EH (cell line): ENCODE measurements at places on chromosomes 1 and 21.

GRCh38 chr1:109208836-109209463 is 4.8 kb upstream of the SARS1 start:
- no peak for DNase-seq

GRCh38 chr1:184691719-184692324 is 62.8 kb downstream of the EDEM3 start:
- DNase-seq = peak; percentile 72

DNA sequence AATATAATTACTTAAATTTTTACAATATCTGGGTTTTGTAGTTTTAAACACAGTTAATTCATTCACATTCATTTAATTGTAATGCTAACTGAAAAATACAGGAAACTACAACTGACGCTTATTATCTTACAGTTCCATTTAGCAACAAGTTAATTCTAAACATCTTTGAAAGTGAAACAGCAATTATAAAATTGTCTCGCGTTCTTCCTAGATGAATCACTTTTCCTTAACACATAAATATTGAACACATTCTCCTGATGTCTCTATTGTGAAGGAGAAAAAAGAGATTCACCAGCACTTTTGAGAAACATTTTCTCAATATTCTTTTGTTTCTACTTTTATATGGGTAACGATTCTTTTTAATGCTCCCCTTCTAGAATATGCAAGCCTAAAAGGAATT is 6.4 kb downstream of the PTGFR start:
- peak; percentile 45 for DNase-seq

DNA sequence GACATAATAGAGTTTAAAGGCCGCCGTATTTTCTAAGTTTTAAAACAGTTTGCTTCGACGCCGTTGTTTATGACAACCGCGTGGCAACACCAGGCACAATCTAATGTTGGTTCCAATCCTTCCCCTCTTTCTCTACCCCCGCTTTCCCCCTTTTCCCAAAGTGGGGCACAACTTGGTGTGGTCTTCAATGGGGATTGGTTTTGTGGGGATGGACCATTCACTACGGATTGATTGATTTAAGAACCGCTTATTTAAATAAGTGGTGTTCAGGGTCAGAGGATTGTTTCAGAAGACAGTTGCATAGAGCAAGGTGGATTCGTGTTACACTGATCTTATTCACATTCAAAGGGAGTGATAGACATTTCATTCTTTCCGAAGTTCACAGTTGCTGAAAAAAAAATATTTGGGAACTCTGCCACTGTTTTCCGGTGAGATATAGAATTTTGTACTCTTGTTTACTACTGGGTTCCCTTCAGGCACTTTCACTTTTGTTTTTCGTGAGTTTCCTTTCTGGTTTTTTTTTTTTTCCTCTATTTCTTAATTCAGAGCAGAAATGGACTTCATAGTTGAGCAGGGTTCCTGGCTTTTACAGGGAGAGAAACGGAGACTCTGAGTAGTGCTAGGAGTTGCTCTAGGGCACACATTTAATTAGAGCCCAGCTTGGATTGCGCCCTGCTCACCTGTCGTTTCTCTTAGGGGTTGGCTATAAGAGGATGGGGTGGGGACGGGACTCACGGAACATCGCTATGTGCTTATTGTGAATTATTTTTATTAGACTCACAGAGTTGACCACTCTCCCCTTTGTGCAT is 79.6 kb upstream of the AK4 start:
- peak; percentile 20 for DNase-seq

DNA sequence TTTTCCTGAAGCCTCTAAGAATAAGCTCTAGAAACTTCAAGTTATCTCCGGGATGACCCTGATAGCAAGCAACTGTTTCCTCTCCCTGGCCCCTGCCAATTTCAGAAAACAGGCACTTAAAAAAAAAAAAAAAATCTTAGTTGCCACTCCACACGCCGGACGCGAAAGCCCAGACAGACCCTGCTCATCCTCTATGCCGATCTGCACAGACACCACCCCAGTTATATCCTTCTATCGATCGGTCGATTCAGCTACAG is 1.7 kb downstream of the ANP32E start:
- DNase-seq = no peak

DNA sequence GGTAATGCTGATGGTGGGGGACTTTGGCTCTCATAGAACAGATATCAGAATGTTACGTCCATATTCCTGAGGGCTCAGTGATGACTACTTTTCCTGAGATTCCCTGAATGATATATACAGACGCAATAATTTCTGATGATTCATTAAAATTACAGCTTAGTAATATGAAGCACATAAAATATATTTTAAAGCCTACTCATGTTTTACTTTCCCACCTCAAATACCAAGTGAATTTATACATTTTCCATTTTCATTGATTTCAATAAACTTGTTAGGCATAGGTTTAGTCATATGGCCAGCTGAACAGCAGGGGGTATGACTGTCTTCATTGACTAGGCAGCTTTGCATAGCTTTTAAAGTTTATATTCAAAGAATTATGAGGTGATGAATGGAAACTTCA is 26.2 kb upstream of the PDC start:
- peak; percentile 43 for DNase-seq

DNA sequence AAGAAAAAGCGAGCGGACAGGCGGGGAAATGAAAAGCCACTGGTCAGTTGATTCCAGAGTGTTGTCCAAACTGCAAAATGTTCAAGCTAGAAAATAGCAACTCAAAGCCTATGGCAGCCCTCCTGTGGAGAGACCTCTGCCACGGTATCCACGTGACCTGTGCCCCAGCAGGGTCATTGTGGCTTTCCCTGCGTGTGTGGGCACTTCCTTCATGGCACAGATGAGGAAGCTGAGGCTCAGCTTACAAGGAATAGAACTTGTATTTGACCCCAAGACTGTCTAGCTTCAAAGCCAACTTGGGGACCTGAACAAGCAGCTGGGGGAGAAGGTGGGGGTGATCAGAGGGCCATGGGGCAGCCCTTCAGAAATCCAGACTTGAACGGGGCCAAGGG is 15.6 kb upstream of the PLEKHG5 start:
- no peak for DNase-seq

DNA sequence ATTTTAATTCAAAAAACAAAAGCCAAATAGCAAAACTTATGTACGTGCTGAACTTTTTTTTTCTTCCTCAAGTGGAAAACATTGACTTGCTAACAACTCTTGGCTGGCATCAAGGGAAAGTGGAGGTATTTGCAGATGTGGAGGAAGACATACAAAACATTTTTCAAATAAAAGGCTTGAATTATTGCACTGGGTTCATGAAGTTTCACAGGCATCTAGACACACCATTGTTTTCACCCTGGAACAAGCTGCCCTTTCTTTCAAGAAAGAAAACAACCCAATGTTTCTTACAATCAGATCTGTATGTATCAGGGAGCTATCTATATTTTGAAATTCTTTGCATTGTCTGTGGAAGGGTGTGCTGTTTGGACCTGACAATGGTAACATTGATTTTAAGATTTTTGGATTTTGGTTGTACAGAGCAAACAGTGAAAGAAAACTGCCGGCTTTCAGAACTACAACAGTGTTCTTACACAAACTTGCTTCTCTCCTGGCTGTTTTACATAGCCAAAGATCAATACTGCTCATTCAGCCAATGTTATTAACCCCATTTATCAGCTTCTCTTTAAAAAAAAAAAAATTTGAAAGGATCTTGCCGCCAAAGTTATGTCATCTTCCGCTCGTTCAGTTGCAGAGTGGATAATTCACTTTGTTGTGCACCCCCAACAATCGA is 187.7 kb upstream of the FOXD3 start:
- no peak for DNase-seq

GRCh38 chr1:18192974-18193373 is 85.4 kb downstream of the IGSF21 start:
- no peak for DNase-seq

DNA sequence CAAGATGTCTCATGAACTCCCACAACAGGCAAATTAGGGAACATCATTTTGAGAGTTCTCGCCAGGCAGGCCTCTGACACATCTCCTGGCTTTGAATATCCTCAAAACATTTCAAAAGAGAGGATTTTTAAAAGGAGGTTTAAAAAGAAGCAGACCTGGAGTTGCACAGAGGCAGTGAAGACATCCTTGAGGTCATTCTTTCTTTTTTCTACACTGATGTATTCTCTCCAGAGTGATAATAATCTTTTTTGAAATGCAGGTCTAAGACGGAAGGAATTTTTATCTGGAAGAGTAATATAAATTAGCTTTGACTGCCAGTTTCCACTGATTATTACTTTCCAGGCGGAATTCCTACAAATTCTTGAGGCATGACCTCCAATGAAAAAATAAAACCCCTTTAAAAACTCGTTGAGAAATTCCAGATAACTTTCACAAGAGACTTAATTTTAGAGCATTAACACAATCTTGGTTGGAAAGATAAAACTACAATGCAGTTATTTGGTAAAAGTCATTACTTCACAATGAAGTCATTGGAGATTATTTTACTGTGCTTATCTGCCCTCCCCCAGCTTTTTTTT is 125.0 kb downstream of the LYPLAL1 start:
- peak; percentile 94 for DNase-seq

DNA sequence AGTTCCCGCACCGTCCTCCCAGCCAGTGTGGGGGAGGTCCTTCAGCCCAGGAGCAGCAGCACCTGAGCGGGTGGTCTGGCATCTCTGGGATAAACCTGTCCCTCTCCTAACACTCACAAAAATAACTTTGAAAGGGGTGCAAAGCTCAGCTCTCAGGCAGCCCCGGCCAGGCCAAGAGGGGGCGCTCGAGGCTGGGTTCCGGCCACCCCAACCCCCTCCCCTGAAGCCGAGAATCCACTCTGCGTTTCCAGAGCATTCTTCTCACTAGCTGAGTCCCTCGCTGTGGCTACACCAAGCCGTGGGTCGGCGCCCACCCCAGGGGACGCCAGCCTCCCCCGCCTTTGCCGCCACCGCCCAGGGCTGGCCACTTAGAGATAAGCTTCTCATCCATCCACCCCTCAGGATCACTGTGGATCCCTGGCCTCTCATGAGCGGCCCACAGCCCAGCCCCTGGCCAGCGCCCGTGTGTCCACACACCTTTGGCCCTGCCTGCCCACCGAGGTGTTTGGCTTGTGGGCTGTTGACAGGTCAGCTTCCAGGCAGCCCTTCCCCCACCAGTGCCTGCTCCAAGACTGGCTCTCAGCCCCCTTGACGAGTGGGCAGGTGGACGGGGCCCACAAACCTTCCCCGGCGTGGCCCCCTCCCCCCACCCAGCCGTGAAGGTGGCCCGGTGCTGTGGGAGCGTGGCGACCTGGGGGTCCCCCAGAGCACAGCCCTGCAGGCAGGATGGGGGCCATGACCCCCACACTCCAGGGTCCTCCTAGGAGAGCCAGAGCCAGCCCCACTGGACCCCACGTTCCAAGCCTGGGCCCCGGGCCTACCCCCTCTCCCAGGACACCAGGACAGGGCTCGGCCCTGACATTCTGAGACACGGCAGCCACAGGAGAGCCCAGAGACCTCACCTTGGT is 1.9 kb downstream of the FTCD start:
- DNase-seq = peak; percentile 50

GRCh38 chr1:8835941-8836643 is 18.7 kb upstream of the RERE start:
- peak; percentile 44 for DNase-seq

DNA sequence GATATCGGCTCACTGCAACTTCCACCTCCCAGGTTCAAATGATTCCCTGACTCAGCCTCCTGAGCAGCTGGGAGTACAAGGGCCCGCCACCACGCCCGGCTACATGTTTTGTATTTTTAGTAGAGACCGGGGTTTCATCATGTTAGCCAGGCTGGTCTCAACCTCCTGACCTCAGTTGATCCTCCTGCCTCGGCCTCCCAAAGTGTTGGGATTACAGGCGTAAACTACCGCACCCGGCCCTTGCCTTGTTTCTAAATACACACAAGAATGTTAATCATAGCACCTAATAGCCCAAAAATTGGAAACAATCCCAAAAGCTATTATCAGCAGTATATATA is 1.2 kb upstream of the MSTO1 start:
- no peak for DNase-seq

GRCh38 chr21:35102488-35103371 is 53.6 kb upstream of the RUNX1 start:
- no peak for DNase-seq

- peak; percentile 12 for DNase-seq
These were observed 23.4 kb downstream of the DDI2 start for GRCh38 chr1:15640667-15641066.

DNA sequence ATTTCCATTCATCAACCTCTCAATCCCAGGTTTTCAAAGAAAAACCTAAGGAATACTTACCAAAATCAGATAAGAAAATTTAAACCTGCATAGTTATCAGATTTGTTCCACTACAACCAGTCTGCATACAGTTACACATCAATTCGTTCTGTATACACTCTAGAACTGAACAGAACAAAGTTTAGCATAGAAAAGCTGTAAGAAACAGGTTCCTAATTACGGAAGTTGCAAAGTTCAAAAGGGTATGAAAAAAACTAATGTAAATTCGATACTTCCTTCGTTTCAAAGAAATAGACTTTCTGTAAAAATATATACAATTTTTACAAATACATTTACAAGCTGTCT is 3.1 kb downstream of the MCL1 start:
- no peak for DNase-seq

- peak; percentile 34 for DNase-seq
These were observed 70.3 kb downstream of the SYF2 start for GRCh38 chr1:25161981-25162380.

GRCh38 chr1:197916500-197916983 is 630 bp upstream of the LHX9 start:
- no peak for DNase-seq

- DNase-seq = no peak
These were observed 93.6 kb downstream of the NFIA start for GRCh38 chr1:61175976-61176375.

DNA sequence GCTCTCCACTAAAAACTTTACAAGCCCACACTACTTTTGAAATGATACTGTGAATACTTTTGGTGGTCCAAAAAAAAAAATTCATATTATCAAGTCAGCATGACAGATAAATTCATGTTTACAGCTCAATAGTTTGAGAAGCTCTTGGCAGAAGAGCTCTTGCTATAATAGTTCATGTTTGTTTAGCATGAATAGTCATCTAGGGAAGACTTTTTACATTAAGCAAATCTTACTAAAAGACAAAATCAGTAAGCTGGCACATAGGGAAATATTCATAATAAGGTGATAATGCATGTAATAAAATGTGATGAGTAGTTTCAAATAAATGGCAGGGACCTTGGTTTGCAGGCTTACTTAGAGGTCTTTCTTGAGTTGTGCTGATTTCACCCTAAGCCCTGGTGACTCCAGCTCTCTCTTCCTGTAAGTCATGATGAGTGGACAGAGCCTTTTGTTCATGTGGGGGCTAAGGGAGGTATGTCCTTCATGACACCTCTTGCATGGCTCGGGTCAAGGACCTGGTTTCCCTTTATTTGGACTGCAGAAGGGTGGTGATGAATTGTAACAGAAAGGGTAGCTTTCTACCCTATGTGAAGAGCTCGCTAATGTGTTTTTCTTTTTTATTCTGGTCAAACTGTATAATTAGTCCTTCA is 166.7 kb downstream of the GABPA start:
- DNase-seq = peak; percentile 5

- DNase-seq = no peak
These were observed 10.3 kb downstream of the SIM2 start for GRCh38 chr21:36709030-36709867.

GRCh38 chr1:236522937-236523703 is 662 bp upstream of the LGALS8 start:
- DNase-seq = no peak

- no peak for DNase-seq
These were observed 23.0 kb upstream of the WLS start for GRCh38 chr1:68255301-68255700.
